ENCODE measurements at places on chromosomes 4 and X. TPM values are rescaled to one million over a fixed set of nuclear protein-coding genes. Genes with fewer than 3 reads are reported as not detected.

PNMA6A gene
- 3.3 TPM for total RNA-seq

ART3 gene
- not detected for total RNA-seq

NUDT11 gene
- 7.1 TPM for total RNA-seq

NCAPG gene
- 10.1 TPM for total RNA-seq

PLP1 gene
- total RNA-seq: not detected

CXorf65 gene
- not detected for total RNA-seq
